HT1080 (cell line): ENCODE measurements at places on chromosomes 1 and 21. TPM values are rescaled to one million over a fixed set of nuclear protein-coding genes. Genes with fewer than 3 reads are reported as not detected.

TRNAU1AP gene
- 18.9 and 26.4 TPM in 2 replicates for total RNA-seq

CNIH3 gene
- 24.8 and 29.1 TPM in 2 replicates for total RNA-seq

TMEM52 gene
- 0.30 and 0.69 TPM in 2 replicates for total RNA-seq

DNA sequence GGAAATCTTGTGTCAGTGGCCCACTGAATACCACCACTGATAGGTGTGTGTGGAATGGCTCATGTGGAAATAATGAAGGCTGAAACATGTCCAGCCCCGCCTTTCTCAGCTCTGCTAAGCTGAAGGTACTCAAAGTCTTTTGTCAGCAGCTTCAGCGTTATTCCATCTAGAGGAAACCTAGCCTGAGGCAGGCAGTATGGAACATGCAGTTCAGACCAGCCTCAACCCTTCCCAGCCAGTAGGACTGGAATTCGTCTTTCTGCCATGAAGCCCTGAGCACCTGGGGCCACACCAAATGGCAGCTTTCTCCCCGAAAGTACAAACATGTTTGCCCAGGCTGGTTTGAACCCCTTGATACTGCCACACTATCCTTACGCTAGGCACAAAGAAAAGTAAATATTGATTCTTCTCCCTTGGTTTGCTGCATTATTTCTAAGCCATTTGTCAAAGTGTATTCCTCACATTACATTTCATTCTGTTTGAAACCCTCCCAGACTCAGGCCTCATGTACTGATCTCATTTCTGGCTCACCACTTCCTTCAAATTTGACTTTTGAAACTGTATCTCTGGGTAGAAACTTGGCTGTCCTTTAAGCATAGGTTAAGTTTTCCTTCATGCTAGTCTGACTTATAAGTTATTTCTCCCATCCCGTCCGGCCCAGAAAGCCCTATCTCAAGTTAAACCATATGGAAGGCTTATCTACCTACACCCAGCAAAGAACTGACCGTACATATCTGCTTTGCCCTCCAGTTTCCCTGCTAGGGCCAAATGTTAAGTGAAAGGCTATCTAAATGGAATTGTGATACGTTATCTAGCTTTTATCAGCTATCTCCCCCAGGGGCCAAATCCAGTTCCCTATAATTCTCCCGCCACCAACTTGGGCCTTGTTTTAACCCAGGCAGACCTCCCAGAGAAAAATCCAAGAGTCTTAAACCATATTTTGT lies 45.7 kb upstream of the HOOK1 start:
- DNase-seq, result no peak
